ENCODE measurements at places on chromosomes 3 and 15. TPM values are rescaled to one million over a fixed set of nuclear protein-coding genes. Genes with fewer than 3 reads are reported as not detected.

DNA sequence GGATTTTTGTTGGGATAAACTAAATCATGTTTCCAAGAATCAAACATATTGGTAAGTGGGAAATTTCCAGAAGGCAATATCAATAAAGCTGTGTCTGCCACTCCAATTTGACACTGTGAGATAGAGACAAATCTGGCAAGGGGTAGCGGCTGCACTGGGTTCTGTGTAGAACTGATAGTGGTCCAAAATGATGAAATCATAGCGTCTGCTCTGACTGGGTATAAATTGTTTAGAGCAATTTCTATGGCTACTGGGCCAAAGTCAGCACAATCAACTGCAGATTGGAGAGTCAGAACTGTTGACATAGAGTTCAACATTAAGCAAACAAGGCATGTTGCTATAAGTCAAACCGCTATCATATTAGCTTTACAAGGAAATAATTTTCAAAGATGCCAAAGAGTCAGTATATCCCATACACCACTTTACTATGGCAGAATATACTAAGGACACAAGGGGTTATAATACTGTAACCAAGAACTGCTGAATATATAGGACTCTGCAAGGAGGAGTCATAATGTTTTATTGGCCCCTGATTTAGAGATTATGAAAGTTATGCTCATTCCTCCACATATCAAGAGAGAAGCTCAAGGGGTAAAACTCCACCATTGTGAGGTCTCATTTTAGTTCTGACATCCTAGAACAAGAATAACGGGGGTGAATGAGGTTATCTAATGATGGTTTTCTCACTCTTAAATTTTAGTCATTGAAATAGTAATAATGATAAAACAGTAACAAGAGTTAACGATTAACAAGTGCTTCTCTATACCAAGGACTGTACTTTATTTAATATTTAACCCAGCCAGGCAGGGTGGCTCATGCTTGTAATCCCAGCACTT lies 309.7 kb upstream of the GADL1 start:
- H3K4me3 ChIP-seq = no peak overlapping the region
- H3K27ac ChIP-seq = no peak overlapping the region
- no peaks in the 10 kb centered on the region for H3K27me3 ChIP-seq
- no peaks in the 10 kb centered on the region for H3K4me1 ChIP-seq

DNA sequence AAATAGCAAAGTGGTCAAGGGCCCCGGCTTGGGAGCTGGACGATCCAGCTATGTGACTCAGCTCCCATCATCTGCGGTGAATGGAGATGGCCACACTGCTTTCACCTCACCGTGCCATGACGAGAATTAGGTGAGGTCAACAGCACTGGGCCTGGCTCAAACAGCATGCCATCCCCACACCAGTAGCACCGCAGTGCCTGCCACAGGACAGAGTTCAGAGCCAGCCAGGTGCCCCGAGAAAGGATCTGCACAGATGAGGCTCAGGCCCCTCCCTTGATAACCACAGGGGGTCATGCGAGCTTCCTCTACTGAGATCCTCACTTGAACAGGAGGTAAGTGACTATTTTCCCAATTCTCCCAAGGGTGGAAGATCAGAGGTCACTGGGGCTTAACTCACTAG lies 29.4 kb downstream of the ZXDC start:
- no peaks in the 10 kb centered on the region for H3K4me1 ChIP-seq
- H3K4me3 ChIP-seq = no peak overlapping the region
- peaks cover 8% of the 10 kb centered on the region for H3K36me3 ChIP-seq
- DNase-seq = no peak
- H3K27me3 ChIP-seq = no peaks in the 10 kb centered on the region

- no peaks in the 10 kb centered on the region for H3K27me3 ChIP-seq
- peak; percentile 30 for DNase-seq
- H3K36me3 ChIP-seq = no peaks in the 10 kb centered on the region
- H3K27ac ChIP-seq = no peak overlapping the region
Observed at GRCh38 chr3:116474032-116474780, 28.9 kb upstream of the LSAMP start.

GRCh38 chr3:56851966-56852884 lies 50.5 kb upstream of the ARHGEF3 start:
- H3K36me3 ChIP-seq = no peaks in the 10 kb centered on the region
- H3K4me3 ChIP-seq = no peak overlapping the region
- DNase-seq = no peak
- H3K27ac ChIP-seq = no peak overlapping the region
- no peaks in the 10 kb centered on the region for H3K4me1 ChIP-seq

DNA sequence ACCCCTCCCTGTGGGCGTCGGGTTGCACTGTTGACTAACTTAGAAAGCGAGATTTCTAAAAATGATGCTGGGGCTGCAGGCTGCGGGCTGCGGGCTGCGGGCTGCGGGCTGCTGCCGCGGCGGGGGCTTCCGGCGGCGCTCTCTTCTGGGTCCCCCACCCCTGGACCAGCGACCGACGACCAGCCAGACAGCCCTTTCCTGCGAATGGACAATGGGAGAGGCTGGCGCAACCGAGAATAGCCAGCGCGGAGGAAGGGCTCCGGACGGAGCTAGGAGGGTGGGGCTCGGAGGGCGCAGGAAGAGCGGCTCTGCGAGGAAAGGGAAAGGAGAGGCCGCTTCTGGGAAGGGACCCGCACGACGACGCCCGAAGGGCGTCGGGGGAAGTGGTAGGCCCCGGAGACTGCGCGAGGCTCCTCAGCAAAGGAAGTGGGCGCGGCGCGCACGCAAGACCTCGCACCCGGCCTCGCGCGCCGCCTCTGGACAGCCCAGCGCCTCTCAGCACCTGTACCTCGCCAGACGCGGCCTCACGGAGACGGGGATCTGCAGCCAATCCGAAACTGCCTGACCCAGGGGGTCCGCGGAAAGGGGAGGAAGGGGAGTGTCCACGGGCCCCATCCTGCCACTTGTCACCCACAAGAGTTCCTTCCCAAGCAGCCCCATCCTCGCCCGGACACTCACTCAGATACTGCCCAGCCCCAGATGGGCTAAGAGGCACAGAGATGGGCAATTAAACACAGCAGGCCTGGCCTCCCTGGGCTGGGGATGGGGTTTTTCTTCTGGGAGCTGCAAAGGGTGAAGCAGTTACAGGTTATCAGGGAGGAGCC lies 70.7 kb downstream of the SLC12A8 start:
- peaks cover 19% of the 10 kb centered on the region for H3K4me1 ChIP-seq
- peak; percentile 64 for DNase-seq
- no peak overlapping the region for H3K27ac ChIP-seq
- no peaks in the 10 kb centered on the region for H3K36me3 ChIP-seq

DNA sequence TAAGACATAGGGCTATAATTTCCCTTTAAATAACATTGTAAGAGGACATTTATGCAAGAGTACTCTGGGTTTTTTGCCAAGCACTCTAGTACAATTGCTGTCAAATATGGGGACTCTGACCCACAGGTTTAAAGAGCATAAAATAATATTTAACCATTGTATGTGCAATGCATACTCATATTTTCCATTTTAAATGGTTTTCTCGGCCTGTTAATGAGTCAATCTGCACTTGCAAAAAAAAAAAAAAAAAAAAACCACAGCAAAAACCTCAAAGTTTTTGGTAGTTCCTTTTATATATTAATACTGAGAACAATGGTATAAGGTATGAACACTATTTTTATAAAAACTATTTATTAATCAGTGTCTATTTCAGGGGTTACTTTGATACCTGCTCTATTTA lies 304.0 kb upstream of the CBLB start:
- DNase-seq = no peak
- H3K4me1 ChIP-seq = no peaks in the 10 kb centered on the region
- H3K27ac ChIP-seq = no peak overlapping the region
- H3K4me3 ChIP-seq = no peak overlapping the region

DNA sequence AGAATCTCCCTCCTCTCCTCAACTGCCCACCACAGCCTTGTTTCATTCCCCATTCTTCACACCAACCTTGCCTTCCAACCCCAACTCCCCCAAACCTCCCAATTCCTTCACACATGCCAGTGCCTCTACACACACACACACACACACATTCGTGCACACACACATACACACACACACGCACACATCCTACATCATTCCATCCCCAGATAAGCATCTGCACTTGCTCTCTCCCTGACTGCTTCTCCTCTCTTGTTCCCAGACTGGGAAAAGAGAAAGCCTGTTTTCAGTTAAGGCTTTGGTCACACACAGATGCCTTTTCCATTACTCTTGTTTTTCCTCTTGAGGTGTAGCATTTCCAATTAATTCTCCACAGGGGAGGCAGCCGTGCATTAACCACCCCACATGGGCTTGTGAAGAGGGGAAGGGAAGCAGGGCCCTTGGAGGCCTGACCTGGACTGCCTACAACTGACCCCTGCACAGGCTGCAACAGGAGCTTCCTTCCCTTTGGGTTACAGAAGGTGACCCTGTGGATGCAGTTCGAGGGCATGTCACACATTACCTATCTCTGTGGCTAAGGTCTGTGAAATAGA lies 32.0 kb upstream of the BOC start:
- H3K4me1 ChIP-seq = no peaks in the 10 kb centered on the region
- H3K4me3 ChIP-seq = no peak overlapping the region

GRCh38 chr15:45454814-45455213 lies 67.7 kb downstream of the SLC30A4 start:
- H3K27me3 ChIP-seq = peaks cover 4% of the 10 kb centered on the region
- no peaks in the 10 kb centered on the region for H3K36me3 ChIP-seq
- H3K27ac ChIP-seq = no peak overlapping the region
- H3K4me1 ChIP-seq = peaks cover 6% of the 10 kb centered on the region
- no peak overlapping the region for H3K4me3 ChIP-seq

The TTLL13 gene
- polyA plus RNA-seq = not detected

The RIOX2 gene
- 11.2 TPM for polyA plus RNA-seq
